ENCODE measurements at places on chromosomes 16 and 17.

GRCh38 chr16:9969580-9969979, 212.6 kb downstream of the GRIN2A start:
- no peak for DNase-seq

DNA sequence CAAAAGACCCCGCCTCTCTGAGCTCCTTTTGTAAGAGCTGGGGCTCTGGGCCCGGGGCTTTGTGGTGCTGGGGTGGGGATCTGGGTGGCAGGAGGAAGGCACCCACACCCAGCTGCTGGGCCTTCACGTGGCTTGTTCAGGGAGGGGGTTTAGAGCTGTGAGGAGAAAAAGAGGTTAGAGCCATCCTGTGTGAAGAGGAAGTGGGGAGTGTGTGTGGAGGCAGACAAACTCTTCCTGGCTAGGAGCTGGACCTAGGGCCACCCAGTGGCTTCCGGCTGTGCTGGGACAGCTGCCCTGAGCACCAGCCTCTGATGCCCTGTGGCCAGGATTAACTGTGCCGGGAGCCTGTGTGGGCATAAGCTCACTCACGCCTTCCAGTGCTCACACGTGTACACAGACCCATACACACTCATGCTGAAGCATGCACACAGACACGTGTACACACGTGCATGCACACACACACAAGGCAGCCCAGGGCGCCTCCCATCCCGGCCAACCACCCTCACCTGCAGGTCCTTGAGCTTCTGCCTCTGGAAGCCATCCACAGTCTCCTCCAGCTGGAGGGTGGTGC, 7.4 kb downstream of the CIBAR2 start:
- DNase-seq, result no peak

GRCh38 chr17:63838631-63839171, 3.8 kb downstream of the SMARCD2 start:
- DNase-seq, result no peak

DNA sequence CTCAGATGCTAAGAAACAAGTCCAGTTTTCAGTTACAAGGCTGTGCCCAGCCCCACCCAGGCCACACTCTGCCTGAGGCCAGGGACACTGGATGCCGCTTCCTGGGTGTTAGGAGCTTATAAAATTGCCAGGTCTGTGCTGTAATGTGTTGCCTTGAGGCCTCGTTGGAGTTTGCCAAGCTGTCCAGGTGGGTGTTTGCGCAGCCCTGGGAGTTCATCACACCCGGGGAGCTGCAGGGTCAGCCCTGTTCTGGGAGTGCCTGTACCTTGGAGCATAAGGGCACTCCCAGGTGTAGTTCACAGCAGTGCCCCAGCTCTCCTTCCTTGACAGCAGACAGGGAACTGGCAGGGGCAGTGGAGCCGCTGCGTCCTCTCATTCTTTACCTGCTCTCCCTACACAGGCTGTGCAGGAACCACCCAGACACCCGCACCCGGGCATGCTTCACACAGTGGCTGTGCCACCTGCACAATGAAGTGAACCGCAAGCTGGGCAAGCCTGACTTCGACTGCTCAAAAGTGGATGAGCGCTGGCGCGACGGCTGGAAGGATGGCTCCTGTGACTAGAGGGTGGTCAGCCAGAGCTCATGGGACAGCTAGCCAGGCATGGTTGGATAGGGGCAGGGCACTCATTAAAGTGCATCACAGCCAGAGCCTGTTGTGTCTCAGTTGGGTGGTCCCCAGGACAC, 1.6 kb downstream of the GFER start:
- no peak for DNase-seq
